Fibroblast of upper back skin (primary cell): ENCODE measurements at places on chromosomes 7 and 10.
A peak's percentile ranks its signal among the peaks of the same experiment; 100 is the strongest.

DNA sequence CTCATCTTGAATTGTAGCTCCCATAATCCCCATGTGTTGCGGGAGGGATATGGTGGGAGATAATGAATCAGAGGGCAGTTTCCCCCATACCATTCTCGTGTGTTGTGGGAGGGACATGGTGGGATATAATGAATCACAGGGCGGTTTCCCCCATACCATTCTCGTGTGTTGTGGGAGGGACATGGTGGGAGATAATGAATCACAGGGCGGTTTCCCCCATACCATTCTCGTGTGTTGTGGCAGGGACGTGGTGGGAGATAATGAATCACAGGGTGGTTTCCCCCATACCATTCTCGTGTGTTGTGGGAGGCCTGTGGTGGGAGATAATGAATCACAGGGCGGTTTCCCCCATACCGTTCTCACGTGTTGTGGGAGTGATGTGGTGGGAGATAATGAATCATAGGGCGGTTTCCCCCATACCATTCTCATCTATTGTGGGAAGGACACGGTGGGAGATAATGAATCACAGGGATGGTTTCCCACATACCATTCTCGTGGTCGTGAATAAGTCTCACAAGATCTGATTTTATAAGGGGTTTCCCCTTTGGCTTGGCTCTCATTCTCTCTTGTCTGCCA is 271.0 kb downstream of the MAD1L1 start:
- DNase-seq = peak; percentile 98

- peak; percentile 8 for DNase-seq
These were observed 855 bp upstream of the PALD1 start for GRCh38 chr10:70477661-70478162.

DNA sequence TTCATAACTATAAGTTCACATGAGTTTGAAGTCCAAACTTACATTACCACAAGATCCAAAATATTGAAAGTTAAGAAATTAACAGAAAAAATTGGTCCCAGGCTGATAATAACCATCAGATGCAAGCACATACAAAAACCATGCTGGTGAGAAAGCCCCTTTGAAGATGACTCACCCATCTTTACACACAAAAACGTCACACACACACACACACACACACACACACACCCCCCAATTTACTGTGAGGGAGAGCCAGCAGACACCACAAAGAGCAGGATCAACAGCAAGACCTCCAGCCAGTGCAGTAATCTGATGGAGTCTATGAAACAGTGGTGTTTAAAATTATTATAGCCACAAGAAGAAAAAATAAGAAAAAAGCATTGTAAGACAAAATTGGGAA is 50.1 kb upstream of the DRGX start:
- DNase-seq = peak; percentile 25

- no peak for DNase-seq
These were observed 12.5 kb upstream of the LIMK1 start for GRCh38 chr7:74071121-74071520.

- DNase-seq = peak; percentile 88
These were observed 217.8 kb upstream of the MKLN1 start for GRCh38 chr7:131109759-131110296.

GRCh38 chr10:78905957-78906308 is 162.8 kb upstream of the ZMIZ1 start:
- no peak for DNase-seq

- no peak for DNase-seq
These were observed 63.1 kb upstream of the CNTNAP2 start for GRCh38 chr7:146053492-146053891.

- no peak for DNase-seq
These were observed 83.6 kb downstream of the FAM53B start for GRCh38 chr10:124660404-124661125.

- DNase-seq = no peak
These were observed 39.6 kb downstream of the YKT6 start for GRCh38 chr7:44240376-44240775.

GRCh38 chr7:104933521-104933988 is 80.5 kb upstream of the KMT2E start:
- DNase-seq = no peak

DNA sequence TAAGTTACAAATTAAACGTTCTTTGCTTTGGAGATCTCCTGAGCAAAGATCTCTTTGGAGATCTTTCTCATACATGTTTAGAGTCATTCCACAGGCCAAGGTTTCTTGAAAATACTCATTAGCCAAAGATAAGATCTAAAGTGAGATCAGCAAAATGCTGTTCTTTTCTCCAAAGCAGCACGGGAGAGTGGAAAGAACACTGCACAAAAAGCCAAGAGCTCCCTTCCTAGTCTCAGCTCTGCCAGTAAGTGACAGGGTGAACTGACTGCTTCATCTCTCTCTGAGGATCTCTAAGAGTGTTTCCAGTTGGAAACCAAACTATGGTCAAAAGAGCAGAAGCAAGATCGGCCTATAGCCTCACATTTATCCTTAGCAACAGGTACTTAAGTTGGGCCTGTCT is 168.4 kb upstream of the ASAH2 start:
- no peak for DNase-seq

- DNase-seq = no peak
These were observed 251.2 kb upstream of the GRB10 start for GRCh38 chr7:51033727-51034520.

DNA sequence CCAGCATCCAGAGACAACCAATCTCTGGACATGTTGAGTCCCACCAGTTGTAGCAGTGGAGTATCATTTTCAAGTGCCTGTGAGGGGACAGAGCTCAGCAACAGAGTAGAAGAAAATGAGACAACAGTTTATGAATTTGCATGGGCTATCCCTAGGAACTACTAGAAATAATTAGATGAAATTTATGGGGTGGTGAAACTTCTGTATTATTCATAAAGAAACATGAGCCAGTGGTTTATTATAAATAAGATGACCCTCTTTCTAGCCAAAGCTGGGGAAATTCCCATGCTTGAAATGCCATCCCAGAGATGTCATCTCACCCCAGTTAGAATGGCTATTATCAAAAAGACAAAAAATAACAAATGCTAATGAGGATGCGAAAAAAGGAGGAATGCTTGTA is 55.1 kb upstream of the ITGB8 start:
- DNase-seq = peak; percentile 61

DNA sequence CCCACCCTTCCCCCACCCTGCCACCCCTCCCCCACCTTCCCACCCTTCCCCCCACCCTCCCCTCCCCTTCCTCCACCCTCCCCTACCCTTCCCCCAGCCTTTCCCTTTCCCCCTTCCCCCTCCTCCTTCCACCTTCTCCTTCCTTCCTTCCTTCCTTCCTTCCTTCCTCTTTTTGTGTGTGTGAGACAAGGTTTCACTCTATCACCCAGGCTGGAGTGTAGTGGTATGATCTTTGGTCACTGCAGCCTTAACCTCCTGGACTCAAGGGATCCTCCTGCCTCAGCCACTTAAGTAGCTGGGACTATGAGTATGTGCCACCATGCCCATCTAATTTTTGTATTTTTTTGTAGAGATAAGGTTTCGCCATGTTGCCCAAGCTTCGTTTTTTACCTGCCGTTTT is 35.2 kb downstream of the CYP17A1 start:
- DNase-seq = no peak

DNA sequence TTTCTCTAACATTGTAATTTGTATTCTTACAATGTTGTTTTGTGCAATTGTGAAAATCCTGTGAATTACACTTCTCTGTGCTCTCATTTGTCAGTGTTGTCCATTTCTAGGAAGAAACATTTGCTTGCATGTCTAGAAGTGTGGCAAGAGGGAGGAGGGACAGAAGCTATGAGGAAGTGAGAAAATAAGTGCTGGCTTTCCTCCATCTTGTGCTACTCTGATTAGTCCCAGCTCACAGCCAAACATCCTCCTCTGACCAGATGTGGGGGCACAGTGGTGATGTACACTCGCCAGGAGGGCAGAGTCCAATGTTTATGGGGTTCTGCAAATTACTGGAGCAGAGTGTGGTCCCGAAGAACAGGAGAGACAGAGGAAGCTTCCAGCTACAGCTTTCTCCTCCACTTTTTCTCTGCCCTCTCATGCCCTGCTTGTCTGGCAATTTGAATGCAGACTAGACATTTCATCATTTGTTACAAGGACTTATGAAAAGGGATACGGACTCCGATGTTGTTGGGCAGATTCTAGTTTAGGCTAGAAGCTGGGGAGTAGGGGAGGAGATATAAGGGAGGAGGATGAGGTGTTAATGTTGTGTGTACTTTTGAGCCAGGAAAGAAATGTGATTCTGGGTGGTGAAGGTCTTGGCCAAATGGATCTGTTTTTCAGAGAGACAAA is 131.0 kb upstream of the C1GALT1 start:
- DNase-seq = no peak

- no peak for DNase-seq
These were observed 305.6 kb upstream of the PITRM1 start for GRCh38 chr10:3478153-3478552.

DNA sequence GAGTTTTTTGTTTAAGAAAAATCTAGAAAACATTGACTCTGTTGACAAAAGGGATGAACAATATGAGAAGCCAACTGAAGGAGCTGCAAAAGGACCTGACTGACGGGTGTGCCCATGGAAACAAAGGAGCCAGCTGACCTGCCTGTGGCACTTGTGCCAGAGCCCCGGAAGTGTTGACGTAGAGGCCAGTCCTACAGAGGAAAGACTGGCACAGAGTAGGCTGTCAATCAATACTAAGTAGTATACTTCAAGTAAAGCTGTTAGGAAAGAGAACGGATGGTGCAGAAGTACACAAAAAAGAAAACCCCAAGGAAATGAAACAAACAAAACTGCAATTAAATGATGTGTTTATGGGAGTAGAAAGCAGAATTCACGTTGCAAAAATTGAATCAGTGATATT is 19.0 kb upstream of the ABI1 start:
- no peak for DNase-seq

DNA sequence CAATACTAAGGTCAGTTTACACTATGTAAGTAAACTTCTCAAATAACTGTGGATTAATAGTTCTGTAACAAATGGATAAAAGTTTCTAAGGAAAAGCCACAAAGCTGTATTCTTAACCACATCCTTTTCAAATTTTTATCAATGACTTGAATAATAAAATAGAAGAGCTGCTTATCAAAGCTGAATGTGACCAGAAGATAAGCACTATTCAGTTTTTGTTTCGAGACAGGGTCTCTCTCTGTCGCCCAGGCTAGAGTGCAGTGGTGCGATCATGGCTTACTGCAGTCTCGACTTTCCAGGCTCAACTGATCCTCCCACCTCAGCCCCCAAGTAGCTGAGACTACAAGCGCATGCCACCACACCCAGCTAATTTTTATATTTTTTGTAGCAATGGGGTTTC is 17.0 kb downstream of the UPF2 start:
- no peak for DNase-seq

- peak; percentile 29 for DNase-seq
These were observed 70.0 kb upstream of the PAPSS2 start for GRCh38 chr10:87589645-87590051.

DNA sequence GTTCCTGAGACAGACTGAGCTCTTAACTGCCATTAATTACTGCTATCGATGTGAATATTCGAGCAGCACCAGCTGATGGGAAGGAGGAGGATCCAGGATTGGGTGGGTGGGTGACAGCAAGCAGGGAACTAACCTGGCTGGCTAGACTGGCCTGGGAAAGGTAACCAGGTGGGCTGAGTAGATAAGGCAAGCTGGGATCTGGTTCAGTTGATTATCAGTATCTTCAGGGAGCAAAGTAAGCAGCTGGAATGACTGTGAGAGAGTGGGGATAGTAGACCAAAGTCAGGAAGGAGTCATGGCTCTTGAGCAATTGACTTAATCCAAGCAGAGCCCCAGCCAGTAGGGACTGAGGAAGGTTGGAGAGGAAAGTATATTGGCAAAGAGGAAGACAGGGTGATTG is 46.9 kb upstream of the KMT2E start:
- DNase-seq = no peak

DNA sequence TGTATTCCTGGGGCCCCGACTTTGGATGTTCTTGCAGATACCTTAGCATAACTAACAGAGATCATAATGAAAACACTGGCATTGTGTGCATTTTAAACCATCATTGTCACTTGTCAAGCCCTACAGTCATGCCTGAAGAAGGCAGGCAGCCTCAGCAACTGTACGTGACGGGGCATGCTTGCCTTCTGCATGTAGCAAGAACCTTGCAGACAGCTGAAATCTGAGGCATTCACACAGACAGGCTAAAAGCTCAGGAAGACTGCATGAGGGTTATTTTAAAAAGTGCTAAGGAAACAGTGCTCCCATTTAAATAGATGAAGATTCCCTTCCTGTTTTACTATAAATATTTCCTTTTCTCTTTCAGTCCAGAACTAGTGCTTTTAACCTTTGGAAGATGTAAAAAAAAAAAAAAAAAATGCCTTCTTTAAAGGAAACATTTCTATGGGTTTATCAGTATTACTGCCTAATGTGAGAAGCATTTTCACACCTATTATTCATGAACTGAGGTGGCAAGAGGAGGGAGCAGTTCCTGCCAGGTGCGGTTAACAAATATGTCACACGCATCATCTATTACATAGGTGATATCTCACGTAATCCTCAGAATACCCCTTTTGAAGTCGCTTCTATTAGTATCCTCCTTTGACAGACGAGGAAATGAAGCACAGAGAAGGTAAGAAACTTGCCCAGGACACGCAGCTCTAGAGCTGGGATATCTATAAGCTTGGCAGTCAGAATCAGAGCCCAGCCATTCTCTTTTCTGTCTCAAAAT is 88.1 kb downstream of the PRKCQ start:
- DNase-seq = no peak

- DNase-seq = no peak
These were observed 240.7 kb downstream of the TCERG1L start for GRCh38 chr10:131070856-131071255.

DNA sequence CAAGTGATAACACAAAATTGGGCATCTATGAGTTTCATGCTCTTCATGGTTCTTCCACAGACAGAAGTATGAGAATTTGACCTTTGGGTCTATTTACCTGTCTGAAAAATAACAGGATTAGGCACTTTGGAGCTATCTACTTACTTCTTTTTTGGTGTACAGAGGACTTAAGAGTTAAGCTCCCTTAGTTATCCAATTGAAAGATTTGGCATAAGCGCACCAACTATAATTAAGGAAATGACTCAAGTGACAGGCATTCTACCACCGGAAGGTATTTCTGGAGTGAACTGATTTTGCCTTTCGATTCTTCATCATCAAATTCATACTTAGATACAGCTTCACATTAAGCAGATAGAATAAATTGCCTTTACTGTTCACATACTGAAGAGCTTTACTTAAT is 43.9 kb downstream of the IFIT5 start:
- DNase-seq = peak; percentile 85

DNA sequence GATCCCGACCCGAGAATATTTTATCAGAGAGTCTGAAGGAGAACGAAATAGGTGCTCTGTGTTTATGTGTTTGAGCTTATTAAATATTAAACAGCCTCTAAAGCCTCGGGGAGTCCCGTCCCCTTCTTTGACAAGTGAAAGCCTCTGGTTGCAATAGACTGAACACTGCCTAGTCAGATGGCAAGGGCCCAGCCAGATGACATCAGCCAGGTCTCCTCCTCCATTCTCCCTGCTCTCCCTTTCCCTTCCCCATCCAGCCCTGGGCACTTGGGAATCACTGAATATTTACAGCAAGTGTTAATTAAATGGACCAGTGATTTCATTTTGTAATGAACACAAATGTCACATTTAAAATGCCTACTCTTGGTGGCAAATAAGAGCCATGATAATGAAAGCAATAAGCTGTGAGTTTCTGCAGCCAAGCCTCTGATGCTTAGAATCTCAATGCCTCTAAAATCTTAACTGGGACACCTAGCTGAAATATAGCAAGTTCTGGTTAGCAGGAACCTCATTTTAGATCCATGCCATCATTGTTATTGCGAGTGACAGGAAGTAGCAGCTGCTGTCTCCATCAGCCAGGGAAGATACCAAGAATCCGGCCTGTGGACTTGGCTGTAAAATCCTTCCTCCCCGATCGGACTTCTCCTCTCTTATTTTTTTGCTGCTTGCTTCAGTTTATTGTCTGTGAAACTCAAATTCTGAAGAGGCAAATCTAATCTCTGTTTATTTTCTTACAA is 202.1 kb downstream of the PRPF18 start:
- DNase-seq = peak; percentile 54
